ENCODE measurements at places on chromosomes 7 and 10.

GRCh38 chr7:31890198-31890597 lies 180.0 kb downstream of the PDE1C start:
- DNase-seq: no peak

DNA sequence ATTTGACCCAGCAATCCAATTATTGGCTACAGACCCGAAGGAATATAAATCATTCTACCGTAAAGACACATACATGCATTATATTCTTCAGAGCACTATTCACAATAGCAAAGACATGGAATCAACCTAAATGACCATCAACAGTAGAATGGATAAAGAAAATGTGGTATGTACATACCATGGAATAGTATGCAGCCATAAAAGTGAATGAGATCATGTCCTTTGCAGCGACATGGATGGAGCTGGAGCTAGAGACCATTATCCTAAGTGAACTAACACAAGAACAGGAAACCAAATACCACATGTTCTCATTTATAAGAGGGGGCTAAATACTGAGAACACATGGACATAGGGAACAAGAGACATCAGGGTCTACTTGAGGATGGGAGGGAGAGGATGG lies 44.0 kb downstream of the LMBR1 start:
- no peak for DNase-seq

DNA sequence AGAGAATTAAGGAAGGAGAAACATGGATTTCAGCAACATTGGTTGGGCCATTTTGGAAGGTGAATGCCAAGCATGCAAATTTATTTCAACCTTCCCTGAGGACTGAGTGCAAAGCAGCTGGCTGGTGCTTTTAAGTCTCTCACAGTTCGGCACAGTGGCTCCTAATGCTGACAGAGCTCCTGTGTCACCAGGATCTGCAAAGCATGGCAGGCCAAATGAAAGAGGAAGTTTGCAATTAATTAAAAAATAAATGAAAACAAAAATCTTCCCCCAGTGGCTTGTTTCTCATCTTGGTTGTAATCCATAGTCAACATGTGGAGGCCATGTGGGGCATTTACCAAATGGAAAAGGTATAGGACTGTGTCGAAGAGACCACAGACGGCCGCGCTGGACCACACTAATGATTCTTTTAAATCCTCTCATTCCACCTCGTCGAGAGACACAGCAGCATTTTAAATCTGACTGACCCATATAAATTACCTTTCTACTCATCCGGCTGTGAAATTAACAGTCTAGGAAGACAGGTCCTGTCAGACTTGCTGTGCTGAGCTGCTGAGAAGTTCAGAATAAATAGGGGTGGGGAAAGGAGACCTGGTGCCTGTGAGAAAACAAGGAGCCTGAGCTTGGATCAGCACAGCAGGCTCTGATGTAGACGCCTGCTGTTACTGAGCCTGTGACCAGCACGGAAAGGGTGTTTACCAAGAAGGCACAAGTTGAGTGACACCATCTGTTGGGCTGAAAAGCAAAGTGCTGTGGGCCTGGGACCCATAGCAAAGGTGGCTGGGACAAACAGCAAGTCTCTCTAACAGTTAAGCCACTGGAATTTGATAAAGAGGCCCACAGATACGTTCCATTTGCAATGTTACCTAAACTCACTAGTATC lies 136.0 kb upstream of the COL1A2 start:
- no peak for DNase-seq

DNA sequence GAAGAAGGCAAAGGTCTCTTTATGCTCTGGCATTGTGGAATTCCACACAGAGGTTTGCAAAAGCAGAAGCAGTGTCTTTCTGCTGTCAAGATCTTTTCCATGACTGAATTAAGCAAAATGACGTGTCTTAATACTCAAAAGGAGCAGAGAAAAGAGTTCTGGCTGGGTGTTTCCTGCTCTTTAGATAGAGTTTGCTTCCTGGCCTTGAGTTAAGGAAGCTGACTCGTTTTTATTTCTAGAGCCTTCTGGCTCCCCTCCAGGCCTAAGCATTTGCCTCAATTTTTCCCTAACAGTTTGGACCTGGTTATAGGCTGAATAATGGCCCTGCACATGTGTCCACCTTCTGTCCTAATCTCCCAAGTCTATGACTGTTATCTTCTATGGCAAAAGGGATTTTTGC lies 21.6 kb downstream of the TAS2R41 start:
- DNase-seq: no peak

GRCh38 chr7:155732286-155732685 lies 80.0 kb downstream of the SHH start:
- DNase-seq: no peak

DNA sequence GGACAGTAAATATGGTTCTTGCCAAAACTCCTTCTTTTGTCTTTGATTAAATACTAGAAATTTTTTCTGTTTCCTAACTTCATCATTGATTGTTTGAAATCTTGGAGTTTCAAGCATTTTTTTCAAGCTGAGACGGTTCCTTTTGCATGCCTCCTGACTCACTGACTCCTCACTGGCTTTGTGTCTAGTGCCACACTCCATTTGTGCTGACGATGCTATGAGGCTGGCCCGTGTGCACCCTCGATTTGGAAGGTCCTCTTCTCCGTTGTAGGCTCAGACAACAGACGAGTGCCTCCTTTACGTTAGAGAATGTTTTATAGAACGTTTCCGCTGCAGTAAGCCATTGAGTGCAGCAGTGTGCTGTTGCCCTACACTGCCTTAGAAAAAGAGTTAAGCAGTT lies 10.8 kb upstream of the CSGALNACT2 start:
- no peak for DNase-seq
